ENCODE measurements at places on chromosomes 7 and 10. TPM values are rescaled to one million over a fixed set of nuclear protein-coding genes. Genes with fewer than 3 reads are reported as not detected.

GRCh38 chr7:132572526-132572925 lies 3.7 kb downstream of the PLXNA4 start:
- H3K27me3 ChIP-seq = peaks cover 86% of the 10 kb centered on the region
- peaks cover 2% of the 10 kb centered on the region for H3K4me1 ChIP-seq
- no peak overlapping the region for H3K27ac ChIP-seq
- no peak overlapping the region for H3K4me3 ChIP-seq

- no peak overlapping the region for H3K4me3 ChIP-seq
- H3K27ac ChIP-seq = no peak overlapping the region
- no peaks in the 10 kb centered on the region for H3K27me3 ChIP-seq
- H3K4me1 ChIP-seq = no peaks in the 10 kb centered on the region
- peaks cover 25% of the 10 kb centered on the region for H3K36me3 ChIP-seq
- no peak for DNase-seq
Measured at GRCh38 chr7:141792526-141792925, 2.5 kb downstream of the TAS2R5 start.

The AVL9 gene
- 39.9 TPM for polyA plus RNA-seq

DNA sequence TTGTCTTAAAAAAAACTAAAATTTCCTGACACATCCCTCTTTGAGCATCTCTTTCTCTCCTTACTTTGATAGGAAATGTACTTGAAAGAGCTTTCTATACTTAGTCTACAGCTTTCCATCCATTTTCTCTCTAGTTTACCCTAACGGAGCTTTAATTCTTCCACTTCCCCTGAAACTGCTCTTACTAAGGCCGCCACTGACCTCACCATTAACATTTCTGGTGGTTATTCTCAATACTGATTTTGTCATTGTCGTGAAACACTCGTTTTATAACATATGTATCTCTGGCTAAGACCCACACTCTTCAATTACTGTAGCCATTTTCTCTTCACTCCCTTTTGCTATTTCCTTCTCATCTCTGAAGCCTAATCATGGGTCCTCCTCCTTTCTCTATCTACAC lies 262.0 kb upstream of the FERD3L start:
- no peaks in the 10 kb centered on the region for H3K36me3 ChIP-seq
- H3K4me3 ChIP-seq = no peak overlapping the region
- no peaks in the 10 kb centered on the region for H3K27me3 ChIP-seq

- no peak overlapping the region for H3K4me3 ChIP-seq
- no peaks in the 10 kb centered on the region for H3K4me1 ChIP-seq
- no peak overlapping the region for H3K27ac ChIP-seq
- no peaks in the 10 kb centered on the region for H3K27me3 ChIP-seq
- DNase-seq = no peak
Measured at GRCh38 chr7:11726794-11727155, 105.2 kb downstream of the THSD7A start.

DNA sequence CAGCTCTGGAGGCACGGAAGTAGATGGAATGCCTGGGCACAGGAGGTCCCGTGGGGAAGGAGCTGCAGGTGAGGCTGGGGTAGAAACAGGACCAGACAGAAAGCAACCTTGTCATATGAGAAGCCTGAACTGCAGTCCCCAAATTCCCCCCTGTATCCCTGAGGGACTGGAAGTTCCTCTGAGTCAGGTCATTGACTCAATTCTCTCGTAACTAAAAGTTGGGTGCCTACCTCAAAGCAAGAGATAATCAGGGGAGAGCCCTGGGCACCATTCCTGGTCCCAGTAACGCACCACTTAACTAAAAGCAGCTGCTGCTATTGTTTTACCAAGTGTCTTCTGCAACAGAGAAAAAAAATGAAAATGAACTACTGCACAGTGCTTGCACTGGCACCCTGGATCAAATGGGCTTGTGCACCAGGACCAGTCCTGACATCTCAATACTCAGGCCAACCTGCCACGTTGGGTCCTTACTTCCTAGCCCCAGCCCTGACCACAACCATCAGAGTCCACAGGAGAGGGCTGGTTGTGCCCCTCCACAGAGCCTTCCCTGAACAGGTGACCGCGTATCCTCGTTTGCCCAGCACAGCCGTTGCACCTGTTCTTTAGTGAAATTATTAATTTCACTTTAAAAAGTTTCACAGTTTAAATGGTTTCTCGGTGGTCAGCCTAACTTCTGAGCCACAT lies 79.3 kb downstream of the GRID1 start:
- H3K4me1 ChIP-seq = no peaks in the 10 kb centered on the region
- no peaks in the 10 kb centered on the region for H3K36me3 ChIP-seq
- H3K27ac ChIP-seq = no peak overlapping the region

- no peak overlapping the region for H3K27ac ChIP-seq
- DNase-seq = no peak
- no peaks in the 10 kb centered on the region for H3K27me3 ChIP-seq
- no peaks in the 10 kb centered on the region for H3K36me3 ChIP-seq
- H3K4me3 ChIP-seq = no peak overlapping the region
- no peaks in the 10 kb centered on the region for H3K4me1 ChIP-seq
Measured at GRCh38 chr7:67901808-67902480, 905.3 kb downstream of the TYW1 start.

The EPO gene
- polyA plus RNA-seq = 0.19 TPM

The ARL4A gene
- polyA plus RNA-seq = 75.2 TPM

DNA sequence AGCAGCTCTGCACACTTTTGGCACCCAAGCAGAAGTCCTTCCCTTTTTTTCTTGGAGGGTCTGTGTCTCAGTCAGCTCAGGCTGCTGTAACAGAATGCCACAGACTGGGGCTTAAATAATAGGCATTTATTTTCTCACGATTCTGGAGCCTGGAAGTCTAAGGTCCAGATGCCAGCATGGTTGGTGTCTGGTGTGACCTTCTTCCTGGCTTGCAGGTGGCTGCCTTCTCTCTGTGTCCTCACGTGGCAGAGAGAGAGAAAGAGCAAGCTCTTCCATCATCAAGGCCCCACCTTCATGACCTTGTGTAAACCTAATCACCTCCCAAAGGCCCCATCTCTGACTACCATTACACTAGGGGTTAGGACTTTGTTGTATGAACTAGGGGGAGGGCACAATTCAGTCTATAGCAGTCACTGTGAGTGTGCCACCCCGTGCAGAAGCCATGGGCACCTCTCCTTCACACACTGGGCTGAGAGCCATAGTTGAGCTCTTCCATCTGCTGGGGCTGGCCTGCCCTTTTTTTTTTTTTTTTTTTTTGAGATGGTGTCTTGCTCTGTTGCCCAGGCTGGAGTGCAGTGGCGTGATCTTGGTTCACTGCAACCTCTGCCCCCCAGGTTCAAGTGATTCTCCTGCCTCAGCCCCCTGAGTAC lies 80.3 kb downstream of the OAT start:
- DNase-seq = no peak
- no peak overlapping the region for H3K27ac ChIP-seq
- H3K36me3 ChIP-seq = no peaks in the 10 kb centered on the region
- H3K27me3 ChIP-seq = no peaks in the 10 kb centered on the region

The HOXA2 gene
- 5.5 TPM for polyA plus RNA-seq

GRCh38 chr7:1925349-1925748 lies 255.3 kb downstream of the ELFN1 start:
- H3K36me3 ChIP-seq = peaks cover 4% of the 10 kb centered on the region
- no peaks in the 10 kb centered on the region for H3K27me3 ChIP-seq
- no peak overlapping the region for H3K27ac ChIP-seq

- H3K4me1 ChIP-seq = no peaks in the 10 kb centered on the region
- DNase-seq = no peak
- no peak overlapping the region for H3K4me3 ChIP-seq
- no peaks in the 10 kb centered on the region for H3K27me3 ChIP-seq
- H3K36me3 ChIP-seq = peaks cover 67% of the 10 kb centered on the region
- no peak overlapping the region for H3K27ac ChIP-seq
Measured at GRCh38 chr7:107924841-107925504, 34.0 kb downstream of the DLD start.

The ZNF273 gene
- polyA plus RNA-seq = 6.9 TPM

The GIMAP6 gene
- 10.7 TPM for polyA plus RNA-seq

The SMO gene
- polyA plus RNA-seq = 23.6 TPM

DNA sequence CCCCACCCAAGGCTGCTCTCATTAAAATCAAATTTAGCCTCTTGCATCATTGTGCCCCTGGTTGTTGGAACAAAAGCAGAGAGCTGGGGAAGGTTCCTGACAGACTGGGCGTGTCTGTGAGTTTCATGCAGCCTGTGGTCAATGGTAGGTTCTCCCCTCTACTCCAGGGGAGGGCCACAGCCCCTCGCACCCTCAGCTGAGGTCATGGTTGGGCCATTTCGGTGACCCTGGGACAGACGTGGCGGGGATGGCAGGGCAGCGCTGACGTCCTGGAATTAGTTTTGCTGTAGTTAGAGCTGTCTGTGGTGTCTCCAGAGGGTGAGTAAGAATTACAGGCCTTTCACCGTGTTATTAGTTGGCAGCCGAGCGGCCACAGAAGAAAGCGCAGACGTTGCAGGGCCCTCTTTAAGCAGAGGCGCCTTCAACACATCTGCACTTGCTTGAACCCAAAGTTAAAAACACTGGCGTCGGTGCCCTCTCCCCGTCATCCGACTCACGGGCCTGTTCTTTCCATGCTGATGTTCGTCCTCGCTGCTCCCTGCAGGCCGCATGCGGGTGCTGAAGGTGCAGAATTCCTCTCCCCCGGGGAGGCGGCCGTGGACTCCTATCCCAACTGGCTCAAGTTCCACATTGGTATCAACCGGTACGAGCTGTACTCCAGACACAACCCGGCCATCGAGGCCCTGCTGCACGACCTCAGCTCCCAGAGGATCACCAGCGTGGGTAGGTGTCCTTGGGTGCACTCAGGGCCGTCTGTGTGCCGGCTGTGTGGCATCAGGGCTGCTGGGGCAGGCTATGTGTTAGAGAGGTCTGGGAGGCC lies 2.8 kb downstream of the FAM20C start:
- H3K4me3 ChIP-seq = peak overlapping the region; percentile 99
- peaks cover 48% of the 10 kb centered on the region for H3K4me1 ChIP-seq
- peaks cover 54% of the 10 kb centered on the region for H3K36me3 ChIP-seq

DNA sequence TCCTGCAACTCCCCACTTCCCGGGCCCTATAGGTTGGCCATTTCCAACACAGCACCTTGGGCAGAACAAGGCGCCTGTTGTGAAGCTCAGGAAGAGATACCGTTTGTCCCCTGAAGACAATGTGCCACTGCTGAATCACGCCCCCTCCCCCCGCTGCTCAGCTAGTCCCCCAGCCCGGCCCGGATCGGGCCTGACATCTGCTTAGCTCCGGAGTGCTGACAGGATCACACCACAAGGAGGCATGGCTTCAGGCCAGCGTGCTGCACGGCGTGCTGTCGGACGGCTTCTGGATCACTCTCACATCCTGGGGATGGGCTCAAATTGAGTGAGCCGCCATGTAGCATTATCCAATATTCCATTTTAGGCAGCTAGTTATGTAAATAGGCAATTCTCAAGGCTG lies 62.1 kb upstream of the EFCAB10 start:
- no peak overlapping the region for H3K4me3 ChIP-seq
- H3K36me3 ChIP-seq = peaks cover 33% of the 10 kb centered on the region
- no peak overlapping the region for H3K27ac ChIP-seq
- no peaks in the 10 kb centered on the region for H3K27me3 ChIP-seq
- H3K4me1 ChIP-seq = peaks cover 3% of the 10 kb centered on the region

- H3K4me1 ChIP-seq = peaks cover 33% of the 10 kb centered on the region
- peak; percentile 29 for DNase-seq
- peak overlapping the region; percentile 18 for H3K4me3 ChIP-seq
Measured at GRCh38 chr7:129779602-129780256, 168.2 kb downstream of the NRF1 start.

DNA sequence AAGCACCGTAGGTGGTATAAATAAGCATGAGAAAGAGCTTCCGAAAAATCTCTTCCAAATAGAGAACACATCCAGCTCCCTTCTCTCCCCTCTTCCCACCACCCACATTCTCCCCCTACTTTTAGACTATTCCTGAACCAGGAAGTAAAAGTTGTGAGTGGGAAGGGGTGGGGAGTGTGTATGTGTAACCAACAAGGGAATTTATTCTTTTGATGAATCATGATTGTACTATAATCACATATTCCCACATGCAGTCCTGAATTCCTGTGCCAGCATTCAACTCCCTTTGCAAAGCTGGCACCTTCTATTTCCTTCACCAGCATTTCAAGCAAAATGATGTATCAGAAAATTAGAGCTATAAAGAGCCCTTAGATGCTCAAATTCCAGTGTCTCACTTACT lies 230.6 kb upstream of the CHRM2 start:
- no peak for DNase-seq
- no peaks in the 10 kb centered on the region for H3K36me3 ChIP-seq
- H3K27me3 ChIP-seq = no peaks in the 10 kb centered on the region
- H3K4me3 ChIP-seq = no peak overlapping the region
- H3K4me1 ChIP-seq = no peaks in the 10 kb centered on the region
- no peak overlapping the region for H3K27ac ChIP-seq

The HECW1 gene
- 0.36 TPM for polyA plus RNA-seq

DNA sequence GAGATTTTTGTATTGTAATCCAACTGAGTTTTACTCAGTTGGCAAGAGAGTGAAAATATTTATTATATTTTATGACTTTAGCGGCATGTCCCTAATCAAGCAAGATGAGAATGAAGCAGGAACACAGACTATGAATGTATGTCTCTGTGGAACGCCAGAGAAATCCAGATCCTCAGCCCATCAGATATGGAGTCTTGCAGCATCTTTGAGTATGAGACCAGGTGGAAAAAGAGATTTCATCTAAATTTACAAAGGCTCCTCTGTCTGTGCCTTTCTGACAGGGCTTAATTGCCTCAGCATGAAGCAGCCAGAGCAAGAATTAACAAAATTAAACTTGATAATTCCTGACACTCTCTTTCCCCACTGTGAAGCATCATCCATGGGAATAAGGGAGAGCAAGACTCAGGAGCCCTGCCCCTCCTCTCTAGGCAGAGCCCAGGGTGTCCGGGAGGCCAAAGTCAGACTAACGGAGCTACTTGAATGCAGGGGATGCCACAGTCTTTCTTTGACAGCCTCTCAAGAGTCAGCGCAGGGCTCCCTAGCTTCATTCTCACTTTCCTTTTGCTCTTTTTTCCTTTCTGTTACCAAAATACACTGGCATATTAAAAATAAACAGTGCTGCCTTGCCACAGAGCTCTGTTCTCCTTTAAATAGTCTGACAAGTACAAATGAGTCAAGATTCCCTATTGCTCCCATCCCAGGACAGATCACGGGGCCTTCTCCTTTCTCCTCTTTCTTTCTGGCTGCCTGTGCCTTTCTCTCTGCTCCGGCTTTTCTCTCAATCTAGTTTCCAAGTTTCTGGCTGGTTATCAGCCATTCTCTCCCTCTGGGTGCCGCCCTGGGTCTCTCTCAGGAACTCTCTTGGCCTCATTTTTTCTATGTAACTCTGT lies 132.2 kb upstream of the INHBA start:
- no peak for DNase-seq
- no peaks in the 10 kb centered on the region for H3K4me1 ChIP-seq
- no peak overlapping the region for H3K27ac ChIP-seq
- no peak overlapping the region for H3K4me3 ChIP-seq
- H3K36me3 ChIP-seq = no peaks in the 10 kb centered on the region
- no peaks in the 10 kb centered on the region for H3K27me3 ChIP-seq
